Adrenal gland (tissue), 19 donors: ENCODE measurements at places on chromosomes 3 and 15.

- no peak for DNase-seq
These were observed 28.8 kb upstream of the TF start for GRCh38 chr3:133717424-133717823.

GRCh38 chr15:62777671-62778070 lies 264.9 kb upstream of the TPM1 start:
- DNase-seq = no peak

GRCh38 chr15:83292317-83292716 lies 7.9 kb upstream of the BNC1 start:
- no peak for DNase-seq

DNA sequence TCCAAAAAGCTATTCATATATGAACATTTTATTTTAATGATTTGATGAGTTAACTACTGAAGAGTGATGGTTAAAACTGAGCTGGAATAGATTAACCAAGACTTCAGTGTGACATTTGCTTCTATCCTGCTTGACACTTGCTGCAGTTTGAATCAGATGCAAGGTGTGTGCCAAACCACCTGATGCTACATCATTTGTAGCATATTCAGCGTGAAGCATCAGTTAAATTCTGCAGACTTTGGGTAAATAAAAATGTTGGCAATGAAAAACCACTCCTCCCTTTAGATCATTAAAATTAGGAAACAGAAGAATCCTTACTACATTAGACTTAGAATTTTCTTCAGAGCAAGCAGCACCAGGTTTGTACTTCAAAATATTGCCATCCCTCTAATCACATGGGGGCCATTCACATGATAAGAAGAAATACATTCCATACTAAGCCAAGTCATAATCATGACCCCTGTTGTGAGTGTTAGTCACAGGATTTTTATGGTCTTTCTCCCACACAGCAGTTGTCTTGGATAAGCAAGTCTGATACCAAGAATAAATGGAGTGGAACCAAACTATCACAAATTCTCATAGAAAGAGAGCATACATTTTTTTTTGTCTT lies 160.7 kb upstream of the TNIK start:
- DNase-seq = no peak

- DNase-seq = no peak
These were observed 33.3 kb upstream of the VPS8 start for GRCh38 chr3:184778426-184779332.
